ENCODE measurements at places on chromosomes 1 and 21.

- no peak for DNase-seq
Measured at GRCh38 chr1:226985239-226985838, 45.2 kb downstream of the COQ8A start.

DNA sequence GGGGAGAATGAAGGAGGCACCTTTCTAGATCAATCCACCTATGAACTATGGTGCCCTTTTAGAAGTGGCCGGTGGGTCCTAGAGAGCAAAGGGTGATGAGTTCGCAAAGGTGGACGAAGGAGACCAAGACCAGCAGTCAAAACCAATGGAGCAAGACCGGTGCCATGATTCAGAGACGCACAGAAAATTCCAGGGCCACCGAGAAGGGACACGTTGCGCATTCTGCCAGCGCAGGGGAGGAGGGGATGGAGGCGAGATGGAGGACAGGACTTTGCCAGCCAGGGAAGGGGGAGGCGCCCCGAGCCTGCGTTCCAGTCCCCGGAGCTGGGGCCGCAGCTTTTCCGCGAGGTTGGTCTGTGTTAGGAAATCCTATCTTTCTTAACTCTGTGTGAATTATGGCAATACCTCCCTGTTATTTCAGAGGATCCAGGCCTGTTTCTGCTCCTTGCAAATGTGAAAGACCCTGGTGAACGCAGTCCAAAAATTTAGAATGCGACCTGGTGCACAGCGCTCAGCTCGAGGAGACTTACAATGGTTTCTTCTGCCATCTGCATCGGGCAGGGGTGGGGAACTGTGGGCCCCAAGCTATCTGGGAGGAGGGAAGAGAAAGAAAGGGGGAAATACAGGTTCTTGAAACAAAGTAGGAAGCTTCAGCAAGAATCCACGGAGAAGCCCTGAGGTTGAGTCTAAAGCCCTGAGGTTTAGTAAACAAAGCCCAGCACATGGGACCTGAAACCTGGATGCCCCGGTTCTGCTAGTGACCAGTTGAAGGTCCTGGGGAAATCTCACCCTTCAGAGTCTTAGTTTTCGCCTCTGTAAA is 129.4 kb downstream of the MRPS6 start:
- no peak for DNase-seq

DNA sequence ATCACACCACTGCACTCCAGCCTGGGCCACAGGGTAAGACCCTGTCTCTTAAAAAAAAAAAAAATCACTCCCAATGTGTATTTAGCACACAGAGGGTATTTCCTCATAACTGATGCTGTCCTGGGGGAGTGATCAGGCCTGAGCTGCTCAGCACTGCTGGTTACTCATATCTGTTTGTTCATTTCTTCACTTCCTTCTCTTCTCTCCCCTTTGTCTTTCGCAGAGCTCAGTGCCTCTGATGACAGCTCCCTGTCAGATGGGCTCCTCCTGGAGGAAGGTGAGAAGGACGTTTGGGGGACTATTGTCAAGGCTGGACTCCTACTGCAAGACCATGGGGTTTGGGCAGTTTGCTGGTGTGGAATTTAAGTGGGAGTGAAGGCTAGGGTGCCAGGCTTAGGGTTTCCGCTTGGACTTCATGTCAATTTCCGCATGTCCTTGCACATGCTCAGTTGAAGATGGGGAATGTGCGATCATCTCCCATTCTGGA is 13.0 kb downstream of the INAVA start:
- no peak for DNase-seq

DNA sequence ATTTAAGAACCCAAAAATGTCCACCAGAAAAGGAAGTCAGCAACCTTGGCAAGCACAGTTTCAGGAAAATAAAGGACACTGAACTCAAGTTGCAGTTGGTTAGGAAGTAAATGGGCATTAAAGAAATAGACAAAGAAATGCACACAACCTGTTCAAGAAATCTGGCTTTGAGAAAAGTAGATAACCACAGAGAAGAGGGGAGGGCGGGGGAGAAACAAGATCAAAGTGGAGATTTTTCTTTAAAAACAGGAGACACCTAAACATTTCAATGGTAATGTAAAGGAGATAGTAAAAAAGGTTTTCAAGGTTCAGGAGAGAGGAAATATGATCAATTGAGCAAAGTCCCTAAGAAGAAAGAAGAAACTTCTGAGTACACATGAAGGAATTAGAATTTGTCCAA is 29.1 kb downstream of the SYDE2 start:
- no peak for DNase-seq

DNA sequence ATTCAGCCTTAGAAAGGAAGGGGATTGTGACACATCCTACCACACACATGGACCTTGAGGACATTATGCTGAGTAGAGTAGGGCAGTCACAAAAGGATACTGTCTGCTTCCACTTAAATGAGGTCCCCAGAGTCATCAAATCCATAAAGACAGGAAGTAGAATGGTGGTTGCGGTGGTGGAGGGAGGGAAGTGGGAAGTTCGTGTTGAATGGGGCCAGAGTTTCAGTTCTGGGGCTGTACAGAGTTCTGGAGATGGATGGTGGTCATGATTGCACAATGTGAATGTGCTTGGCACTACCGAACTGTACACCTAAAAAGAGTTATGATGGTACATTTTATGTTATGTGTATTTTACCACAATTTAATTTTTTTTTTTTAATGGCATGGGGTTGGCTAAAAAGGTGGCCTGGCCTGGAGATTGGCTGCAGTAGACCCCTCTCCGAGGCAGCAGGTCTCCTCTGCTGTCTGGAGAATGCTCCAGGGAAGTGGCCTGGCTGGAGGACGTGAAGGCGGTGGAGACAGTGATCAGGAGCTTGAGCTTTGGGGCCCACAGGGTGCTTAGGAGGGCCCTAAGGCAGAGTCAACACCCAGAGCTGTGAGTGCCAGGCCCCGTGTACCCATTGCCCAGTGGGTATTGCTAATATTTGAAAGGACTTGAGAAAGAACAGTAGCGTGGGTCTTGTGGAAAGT is 30.4 kb downstream of the IFNGR2 start:
- DNase-seq, result no peak

DNA sequence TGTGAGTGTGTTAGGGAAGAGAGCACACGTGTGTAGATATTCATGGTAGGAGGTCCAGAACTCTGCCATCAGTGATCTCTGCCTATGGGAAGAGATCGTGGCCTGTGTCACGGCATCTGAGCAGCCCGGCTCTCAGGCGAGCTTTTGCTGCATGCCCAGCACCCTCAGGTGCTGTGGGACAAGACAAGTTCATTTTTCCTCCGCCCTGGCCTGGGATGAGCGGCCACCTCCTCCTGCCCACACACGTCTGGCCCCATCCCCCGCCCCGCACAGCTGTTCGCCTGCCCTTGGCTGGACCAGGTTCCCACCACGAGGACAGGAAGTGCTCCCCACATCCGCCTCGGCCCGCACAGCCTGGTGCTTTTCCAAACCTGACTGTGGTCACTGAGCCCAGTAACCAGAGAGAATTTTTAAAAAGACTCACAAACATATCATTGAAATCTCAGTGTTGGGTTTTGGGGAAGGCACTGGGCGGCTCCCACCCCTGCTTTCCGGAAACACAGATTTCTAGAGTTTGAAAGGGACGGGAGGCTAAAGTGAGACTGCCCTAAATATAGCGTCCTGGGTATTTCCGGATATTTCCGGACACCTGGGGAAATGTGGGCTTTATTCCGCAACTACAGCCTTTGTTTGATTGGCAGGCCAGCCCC is 18.0 kb downstream of the BMP8A start:
- no peak for DNase-seq

- no peak for DNase-seq
Measured at GRCh38 chr1:116558140-116558549, 12.7 kb downstream of the CD58 start.

- DNase-seq, result no peak
Measured at GRCh38 chr1:244356376-244356775, 95.3 kb downstream of the ADSS2 start.

GRCh38 chr1:97042551-97042950 is 321.0 kb downstream of the PTBP2 start:
- no peak for DNase-seq

DNA sequence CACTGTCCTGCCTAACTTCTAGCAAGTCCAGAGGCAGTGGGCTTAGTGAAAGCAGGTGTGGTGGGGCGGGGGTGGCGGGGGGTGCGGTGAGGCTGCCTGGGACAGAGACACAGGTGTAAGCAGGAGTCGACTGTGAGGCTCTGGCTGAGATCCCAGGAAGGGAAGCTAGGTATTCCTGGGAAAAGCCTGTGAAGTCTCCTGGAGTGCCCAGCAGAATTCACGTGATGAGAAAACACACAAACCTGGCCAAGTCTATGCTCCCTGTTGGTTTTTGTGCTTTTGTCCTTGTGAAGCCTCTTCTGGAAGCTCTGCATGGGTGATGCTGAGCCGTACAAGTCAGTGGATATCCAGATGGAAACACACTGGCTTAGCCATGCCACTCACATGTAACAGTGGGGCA is 5.3 kb downstream of the GALNT2 start:
- DNase-seq, result no peak

DNA sequence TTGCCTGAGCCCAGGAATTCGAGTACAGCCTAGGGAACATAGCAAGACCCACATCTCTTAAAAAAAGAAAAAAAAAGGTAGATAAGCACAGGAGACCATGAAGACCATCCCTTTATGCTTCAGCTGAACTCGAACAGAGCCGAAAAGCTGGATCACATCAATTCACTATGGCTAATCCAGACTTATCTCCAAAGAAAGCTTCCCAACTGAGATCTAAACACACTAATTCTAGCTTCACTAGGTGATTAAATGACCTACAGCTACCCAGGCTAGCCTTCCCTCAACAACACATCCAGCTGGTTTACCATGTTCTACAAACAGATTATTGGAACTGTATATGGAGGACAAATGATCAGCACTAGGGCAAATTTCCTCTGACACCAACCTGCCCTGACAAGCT is 44.0 kb upstream of the NR5A2 start:
- DNase-seq, result no peak

DNA sequence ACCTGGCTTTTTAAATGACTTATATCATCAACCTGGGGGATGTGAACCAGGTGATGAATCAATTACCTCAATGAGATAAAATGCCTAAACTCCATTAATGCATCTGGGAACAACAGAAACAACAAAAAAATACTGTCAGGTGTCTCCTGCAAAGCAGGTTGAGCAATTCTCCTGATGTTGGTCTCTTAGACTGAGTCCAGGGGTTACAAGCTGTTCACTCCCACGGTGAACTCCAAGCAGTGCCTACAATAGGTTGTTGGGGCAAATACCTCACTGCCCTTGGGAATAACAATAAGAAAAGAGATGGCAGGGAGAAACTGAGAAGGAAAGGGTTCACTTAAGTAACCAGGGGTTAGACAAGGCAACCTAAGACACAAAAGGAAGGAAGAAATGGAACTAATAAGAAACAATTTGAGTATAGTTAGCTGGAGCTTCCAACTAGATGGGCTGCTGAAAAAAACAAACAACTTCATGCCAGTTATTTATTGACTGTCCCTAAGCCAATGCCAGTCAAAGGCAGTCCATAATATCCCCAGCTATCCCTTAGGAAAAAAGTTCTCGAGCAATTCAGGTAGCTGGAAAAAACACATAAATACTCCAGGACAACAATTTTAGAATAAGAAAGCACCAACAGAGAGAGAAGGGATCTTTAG is 97.6 kb upstream of the MAGI3 start:
- no peak for DNase-seq

DNA sequence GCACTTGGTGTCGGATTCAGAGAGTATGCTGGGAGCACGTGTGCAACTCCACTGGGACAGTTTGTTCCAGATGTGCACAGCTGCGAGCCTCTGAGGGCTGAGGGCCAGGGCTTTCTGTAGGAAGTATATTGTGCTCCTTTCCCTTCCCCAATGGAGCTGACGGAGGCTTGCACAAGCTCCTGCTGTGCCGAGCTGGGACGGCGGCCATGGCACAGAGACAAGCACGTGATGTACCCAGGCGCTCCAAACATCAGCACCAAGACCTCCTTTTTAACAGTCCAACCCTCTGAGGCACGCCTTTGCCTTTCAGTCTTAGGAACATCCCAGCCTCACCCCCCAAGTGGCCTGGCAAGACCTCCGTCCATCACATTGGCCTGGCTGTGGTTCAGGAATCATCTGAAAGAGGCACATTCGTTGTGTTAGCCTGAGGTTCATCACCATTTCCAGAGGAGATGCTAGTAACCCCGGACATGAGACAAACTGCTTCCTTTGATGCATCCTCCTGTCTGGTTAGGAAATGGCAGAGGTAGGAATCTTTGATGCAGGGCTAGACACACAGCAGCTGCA is 339.2 kb upstream of the KAZN start:
- no peak for DNase-seq

DNA sequence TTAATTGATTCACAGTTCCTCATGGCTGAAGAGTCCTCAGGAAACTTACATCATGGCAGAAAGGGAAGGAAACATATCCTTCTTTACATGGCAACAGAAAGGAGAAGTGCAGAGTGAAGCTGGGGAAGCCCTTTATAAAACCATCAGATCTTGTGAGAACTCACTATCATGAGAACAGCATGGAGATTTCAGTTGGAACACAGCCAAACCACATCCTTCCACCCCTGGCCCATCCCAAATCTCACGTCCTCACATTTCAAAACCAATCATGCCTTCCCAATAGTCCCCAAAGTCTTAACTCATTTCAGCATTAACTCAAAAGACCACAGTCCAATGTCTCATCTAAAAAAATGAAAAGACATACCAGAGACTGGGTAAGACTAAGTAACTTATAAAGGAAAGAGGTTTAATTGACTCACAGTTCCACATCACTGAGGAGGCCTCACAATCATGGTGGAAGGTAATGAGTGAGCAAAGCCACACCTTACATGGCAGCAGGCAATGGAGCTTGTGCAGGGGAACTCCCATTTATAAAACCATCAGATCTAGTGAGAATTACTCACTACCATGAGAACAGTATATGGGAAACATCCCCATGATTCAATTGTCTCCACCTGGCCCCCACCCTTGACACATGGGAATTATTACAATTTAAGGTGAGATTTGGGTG is 105.2 kb downstream of the MRPL39 start:
- no peak for DNase-seq
